Pulmonary artery endothelial cell (primary cell): ENCODE measurements at places on chromosomes 3 and 15.

- no peak for DNase-seq
These were observed 12.3 kb downstream of the ST8SIA2 start for GRCh38 chr15:92405942-92406341.

GRCh38 chr15:38354315-38354929 lies 99.5 kb upstream of the FAM98B start:
- DNase-seq = peak; percentile 39

DNA sequence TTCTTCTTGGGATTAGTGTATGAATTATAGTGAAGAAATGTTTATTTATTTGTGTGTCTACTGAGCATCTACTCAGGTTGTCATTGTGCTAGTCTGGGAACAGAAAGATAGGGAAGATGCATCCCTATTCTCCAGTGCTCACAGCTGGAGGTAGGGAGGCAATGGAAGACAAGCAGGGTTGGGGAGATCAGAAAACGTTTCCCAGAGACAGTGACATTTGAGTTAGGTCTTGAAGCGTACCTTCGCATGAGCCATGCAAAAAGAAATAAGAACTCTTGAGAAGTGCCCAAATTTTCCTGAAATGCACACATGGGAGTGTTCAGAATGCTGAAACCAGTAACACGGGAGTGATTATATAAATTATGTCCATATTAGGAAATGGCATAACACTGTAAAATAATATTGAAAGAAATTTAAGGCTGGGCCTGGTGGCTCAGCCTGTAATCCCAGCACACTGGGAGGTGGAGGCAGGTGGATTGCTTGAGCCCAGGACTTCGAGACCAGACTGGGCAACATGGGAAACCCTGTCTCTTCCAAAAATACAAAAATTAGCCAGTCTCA lies 5.3 kb upstream of the CEMIP start:
- DNase-seq = no peak

DNA sequence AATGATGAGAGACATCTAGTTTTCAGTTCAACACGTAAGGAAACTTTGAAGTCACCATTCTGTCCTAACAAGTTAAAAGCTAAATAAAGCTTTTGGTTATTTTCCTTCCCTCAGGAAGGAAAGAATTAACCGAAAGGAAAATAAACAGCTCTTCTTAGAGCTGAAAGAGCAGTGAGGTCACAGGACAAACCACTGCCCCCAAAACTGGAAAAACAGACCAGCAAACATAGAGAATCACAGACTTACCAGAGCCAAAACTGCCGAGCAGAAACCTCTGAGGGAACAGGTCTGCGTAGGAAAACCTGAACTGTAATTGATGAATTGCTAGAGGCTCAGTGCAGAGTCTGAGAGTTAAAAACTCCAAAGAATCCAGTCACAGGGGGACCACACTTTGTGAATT lies 14.7 kb downstream of the USP50 start:
- DNase-seq = no peak

DNA sequence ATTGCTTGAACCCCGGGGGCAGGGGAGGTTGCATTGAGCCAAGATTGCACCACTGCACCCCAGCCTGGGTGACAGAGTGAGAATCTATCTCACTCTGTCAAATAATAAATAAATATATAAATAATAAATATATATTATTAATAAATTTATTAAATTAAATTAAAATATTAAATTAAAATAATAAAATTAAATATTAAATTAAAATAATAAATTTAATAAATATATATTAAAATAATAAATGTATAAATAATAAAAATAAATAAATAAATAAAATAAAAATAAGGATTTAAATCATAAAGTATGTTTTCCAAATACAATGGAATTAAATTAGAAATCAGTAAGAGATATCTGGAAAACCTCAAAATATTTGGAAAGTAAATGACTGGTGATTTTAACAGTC lies 43.3 kb downstream of the ATOSA start:
- no peak for DNase-seq

GRCh38 chr15:69082554-69082953 lies 68.1 kb downstream of the NOX5 start:
- DNase-seq = no peak

DNA sequence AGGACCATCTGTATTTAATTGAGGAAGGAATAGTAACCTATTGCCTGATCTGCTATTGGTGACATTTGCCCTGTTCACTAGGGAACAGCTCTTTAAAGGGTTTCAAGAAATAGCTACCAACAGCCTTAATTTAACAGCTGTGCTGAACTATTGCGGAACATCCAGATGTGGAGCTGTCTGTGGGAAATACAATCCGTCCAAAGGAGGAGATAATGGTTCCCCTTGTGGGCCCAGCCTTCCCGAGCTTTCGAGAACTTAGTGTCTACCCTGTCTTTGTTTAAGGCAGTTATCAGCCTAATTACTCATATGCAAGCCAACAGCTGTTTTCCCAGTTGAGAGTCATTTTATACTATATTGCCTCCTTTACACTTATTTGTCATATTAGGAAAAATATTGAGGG lies 398.6 kb downstream of the WDR72 start:
- no peak for DNase-seq

DNA sequence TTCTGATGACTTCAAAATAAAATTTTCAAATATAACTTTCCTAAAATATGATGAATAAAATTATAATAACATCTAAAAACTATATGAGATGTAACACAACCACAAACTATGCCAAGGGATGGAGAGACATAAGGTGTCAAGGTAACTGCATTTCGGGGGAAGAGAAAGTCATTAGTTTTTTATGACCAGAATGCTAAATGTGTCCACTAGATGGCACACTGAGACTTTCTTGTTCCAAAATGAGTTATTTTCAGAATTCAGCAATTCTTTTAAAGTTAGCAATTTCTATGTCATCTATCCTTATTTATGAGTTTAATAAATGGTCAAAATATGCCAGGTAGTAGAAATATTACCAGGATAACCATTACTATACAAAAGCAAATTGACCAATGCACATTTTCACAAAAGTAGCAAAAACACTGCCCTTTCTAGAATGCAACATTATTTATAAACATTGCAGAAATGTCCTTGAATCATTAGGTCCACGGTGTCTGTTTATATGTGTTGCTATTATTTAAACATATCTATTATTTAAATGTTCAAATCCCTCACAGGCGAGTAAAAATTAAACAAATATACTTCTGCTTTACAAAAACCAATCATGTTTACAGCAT lies 374.2 kb downstream of the PLCL2 start:
- DNase-seq = no peak

GRCh38 chr3:175735866-175736265 lies 876.7 kb downstream of the NAALADL2 start:
- DNase-seq = no peak

DNA sequence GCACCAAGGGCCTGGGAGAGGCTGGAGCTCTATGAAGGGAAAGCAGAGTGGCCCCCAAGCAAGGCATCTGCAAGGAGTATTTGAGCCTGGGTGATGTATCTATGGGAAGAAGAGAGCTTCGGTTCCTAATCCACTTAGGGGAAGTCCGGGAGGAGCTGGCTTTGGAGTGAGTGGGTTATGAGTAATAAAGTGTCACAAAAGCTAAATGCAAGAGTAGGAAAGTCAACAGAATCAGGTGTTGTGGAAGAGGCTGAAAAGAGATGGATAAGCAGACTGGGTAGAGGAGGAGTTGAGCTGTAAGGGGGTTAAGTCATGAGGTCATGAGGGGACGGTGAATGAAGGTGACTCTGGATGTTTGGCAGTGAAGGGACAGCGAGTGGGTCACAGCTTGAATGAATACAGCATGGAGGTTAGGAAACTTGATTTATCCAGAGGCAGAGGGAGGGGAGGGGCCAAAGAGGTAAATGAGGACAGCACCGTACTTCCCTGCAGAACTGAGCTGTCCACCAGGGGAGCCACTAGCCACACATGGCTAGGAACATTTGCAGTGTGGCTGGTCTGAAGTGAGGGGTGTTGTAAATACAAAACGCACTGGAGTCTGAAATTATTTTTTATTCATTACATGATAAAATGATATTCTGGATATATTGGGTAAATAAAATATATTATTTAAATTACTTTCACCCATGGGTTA lies 83.3 kb downstream of the ADCY5 start:
- no peak for DNase-seq

DNA sequence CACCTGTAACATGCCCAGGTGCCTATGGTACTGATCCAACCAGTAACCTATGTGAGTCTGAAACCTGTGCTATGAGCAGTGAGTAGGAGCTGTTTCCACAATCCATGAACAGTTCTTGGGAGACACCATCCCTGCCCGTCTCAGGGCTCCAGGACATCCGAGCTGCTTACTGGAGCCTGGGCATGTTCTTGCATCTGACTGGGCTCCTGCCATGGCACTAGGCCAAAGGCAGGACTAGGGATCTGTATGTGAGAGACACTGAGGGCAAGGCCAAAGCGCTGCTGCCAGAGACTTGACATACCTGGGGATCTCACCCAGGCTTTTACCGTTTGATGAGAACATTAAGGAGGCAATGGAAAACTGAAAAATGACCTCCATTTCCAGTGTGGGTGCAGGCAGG lies 59.8 kb downstream of the WDR76 start:
- no peak for DNase-seq

DNA sequence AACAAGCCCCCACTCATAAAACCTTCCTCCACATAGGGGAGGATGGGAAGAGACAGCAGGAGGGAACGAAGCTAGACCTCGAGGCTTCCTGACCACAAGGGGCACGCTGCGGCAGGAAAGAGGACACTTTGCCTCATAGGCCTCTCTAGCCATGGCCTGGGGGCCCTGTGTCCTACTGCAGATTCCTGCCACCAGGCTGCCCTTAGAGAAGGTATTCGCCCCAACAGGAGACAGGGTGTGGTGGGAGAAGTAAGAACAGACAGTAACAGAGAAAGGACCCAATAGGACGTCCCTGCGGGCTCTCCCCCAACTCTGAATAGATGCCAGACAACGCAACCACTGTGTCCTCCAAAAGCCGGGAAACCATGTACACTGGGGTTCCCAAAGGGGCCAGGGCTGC lies 36.8 kb downstream of the ADCY5 start:
- no peak for DNase-seq

DNA sequence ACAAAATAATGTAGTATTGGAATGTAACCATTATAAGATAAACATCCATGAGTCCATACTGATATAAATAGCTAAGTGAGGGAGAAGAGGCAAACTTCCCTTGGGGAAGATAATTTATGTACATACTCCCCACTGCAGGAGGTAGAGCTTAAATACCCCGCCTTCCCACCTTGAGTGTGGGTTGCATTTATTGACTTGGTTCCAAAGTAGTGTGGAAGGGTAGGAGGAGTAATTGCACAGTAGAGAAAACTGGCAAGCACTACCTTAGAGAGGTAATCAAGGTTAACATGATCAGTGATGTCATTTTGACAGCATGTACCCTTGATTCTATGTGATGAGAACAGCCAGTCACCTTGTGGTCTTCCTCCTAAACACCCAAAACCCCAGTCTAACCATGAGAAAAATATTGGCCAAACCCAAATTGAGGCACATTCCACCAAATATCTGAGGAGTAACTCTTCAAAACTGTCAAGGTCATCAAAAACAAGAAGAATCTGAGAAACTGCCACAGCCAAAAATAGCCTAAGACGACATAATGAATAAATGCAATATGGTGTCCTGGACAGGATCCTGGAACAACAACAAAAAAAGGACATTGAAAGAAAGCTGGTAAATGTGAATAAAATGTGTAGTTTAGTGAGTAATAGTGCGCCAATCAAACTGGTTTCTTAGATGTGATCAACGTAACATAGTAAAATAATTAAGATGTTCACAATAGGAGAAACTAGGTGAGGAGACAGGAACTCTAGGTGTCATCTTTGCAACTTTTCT lies 774 bp upstream of the CNOT10 start:
- no peak for DNase-seq

DNA sequence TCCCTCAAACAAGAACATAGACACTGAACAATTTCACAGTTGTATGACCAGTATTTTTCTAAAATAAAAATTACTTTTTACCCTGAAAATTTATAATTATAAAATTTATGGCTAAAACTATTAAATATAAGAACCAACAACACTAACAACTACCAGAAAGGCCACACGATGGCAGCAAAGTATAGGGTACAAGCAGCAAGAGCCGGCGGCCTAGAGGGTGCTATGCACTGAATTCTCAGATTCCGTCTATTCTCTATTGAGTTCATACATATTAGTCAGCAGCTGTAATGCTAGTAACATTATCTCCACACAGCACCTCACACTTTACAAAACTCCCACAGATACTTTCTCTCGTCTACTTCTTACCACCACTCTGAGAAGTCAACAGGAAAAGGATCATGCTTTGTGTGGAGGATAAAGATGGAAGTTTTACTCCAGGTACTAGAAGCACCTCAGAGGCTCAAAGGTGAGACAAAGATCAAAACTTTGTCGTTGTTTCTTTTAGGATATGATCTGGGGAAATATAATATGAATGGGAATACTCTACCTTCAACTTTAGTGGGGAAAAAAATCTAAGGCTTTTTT lies 160.5 kb downstream of the FGF12 start:
- peak; percentile 61 for DNase-seq

GRCh38 chr3:8154617-8155016 lies 347.0 kb upstream of the LMCD1 start:
- no peak for DNase-seq

DNA sequence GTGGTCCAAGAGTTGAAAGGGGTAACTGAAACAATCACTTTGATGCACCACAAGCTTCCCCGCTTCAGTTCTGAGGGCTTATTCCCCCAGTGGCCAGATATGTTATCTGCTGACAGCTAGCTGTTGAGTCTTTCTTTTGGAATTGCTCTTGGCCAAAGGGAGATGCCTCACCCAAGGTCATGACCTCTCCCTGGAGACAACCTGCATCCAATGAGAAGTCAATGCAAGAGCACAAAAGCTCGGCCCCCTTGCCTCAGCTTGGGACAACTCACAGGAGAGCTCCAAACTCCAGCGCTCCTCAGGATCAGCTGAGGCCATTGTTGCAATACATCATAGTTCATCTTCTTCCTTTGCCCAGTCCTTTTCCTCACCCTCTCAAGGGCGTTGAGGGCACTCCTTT lies 31.0 kb upstream of the THBS1 start:
- DNase-seq = no peak

- DNase-seq = no peak
These were observed 19.2 kb upstream of the RPL14 start for GRCh38 chr3:40437889-40438288.

- DNase-seq = no peak
These were observed 2.6 kb downstream of the ITIH4 start for GRCh38 chr3:52827866-52828376.

DNA sequence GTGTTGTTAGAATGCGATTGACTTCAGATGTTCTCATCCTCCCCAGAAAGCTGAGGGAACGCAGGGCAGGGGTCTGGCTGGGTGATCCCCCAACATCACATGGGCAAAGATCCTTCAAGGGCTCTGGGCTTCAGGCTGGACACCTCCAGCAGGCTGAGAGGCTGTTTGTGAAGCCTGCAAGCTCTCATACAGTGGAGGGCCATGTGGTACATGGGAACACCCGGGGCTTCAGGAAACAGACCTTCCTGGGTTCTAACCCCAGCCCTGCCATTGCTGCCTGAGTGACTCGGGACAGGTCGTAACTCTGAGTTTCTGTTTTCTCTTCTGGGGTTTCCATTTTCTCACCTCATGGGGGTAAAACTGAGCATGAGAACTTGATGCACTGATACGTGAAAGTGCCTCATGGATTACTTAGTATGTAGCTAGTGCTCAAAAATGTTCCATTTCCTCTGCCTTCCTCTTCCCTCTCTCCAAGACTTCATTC lies 81.2 kb downstream of the TLE3 start:
- DNase-seq = no peak
